NCI-H1417 treated with DMSO at 0.1 percent for 48 hours (cell line): ENCODE measurements at places on chromosomes 7 and 10.

DNA sequence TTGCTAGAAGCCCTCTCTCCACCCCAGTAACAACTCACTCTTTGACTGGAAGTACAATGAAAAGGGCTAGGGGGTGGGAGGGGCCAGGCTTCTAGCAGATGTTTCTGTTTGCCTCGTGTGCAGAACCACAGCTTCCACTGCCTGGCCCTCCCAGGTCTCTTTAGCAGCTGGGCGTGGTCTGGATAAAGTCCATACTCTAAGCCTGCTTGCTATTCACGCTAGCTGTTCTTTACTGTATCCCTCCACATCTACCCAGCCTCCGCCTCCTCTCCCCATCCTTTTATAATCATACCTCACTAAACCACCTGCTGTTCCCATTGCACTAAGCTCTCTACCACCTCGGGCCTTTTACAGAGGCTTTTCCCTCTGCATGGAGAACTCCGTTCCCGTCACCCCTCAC is 288.8 kb downstream of the CAMK1D start:
- DNase-seq, result peak; percentile 12

DNA sequence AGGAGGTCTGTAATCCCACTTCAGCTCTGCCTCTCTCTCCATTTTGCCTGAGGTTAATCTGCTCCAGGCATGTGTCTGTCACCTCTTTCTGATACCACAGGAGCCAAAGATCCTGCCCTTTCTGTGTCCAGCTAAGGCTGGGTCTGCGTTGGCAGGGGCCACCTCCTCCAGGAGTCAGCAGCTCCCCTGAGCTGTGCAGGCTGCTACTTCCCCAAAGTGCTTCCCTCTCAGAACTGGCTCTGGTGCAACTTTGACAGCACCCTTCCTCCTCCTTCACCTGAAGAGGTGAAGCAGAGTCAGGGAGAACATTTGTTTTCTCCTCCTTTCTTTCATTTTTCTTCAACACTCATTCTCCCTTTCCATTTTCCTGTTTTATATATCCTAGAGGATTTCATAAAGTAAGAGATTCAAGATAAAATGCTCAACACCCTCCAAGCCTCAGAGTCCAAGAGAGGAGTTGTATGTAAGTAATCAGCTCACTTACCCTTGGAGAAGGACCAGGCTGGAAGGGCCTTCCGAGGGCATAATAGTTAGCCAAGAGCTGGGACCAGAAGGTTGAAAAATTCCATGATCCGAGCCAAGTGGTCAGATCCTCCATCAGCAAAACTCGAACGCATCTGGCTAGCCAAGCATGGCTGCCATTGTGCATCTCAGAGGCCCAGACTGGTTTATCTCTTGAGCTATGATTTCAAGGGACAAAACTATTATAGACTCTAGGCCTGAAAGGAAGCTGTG is 257.3 kb downstream of the PTEN start:
- no peak for DNase-seq

DNA sequence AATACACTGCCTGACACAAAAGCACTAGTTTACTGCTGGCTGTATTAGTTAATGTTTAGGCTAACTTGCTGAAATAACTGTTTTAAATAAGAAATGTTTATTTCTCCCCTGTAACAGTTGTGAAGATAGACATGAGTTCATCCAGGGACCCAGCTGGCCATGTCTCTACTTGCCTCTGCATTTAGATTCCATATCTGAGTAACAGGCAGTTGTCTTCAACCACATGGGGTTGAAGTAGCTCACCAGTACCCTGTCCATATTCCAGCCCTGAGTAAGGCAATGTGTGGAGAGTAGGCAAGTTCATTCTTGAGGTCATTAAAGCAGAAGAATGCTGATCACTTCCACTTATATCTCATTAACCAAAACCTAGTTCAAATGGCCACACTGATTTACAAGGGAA is 31.1 kb upstream of the RSBN1L start:
- no peak for DNase-seq

DNA sequence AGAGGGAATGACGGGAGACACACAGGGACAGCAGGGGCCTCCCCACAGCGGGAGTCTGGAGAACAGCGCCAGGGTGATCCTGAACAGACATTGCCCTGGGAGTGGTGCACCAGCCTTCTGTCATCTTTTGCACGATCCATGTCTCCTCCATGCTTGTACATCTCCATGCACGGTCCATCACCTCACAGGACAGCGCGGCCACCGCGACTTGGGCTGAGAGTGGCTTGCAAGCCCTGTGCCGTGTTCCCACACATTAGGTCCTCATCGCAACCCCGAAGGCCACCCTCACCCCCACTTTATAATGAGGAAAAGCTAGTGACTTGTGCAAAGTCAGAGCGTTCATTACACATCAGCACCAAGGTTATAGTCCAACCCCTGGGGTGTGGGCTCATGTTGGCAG is 64.7 kb downstream of the CDH23 start:
- DNase-seq, result no peak

DNA sequence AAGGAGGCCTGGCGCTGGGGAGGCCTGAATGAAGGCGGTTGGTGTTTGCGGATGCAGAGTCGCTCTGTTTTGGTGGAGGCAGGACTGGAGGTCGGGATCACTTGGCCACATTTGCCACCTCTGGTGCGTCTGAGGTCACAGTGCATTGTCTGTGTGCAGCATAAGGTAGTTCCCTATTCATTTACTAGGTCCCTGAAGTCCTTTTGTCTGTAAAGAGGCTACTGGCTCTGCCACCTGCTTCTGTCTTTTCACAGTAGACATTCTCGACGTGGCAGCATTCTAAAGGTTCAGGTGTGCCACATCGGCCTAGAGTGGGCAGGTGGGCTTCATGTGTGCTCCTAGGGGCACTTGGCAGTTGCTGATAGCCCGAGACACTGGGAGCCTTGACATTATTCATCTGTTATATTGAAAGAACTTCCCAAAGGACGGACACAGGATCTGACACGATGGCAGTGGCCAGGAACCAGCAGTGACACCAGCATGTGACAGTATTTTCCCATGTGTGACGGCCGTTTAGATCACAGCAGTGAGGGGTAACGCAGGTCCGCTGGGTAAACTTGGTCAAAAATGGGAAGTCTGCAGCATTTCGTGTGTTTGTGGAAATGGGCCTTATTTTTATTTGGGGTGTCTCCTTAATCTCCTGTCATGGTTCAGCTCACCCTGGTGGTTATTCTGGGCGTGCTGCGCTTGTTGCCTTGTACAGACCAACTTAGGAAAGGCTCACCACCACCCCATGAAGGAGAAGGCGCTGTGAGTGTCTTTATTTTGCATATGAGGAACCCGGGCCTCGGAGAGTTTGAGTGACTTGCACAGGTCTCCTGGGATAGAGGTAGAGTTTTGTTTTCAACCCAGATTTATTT is 5.9 kb downstream of the MGMT start:
- no peak for DNase-seq

DNA sequence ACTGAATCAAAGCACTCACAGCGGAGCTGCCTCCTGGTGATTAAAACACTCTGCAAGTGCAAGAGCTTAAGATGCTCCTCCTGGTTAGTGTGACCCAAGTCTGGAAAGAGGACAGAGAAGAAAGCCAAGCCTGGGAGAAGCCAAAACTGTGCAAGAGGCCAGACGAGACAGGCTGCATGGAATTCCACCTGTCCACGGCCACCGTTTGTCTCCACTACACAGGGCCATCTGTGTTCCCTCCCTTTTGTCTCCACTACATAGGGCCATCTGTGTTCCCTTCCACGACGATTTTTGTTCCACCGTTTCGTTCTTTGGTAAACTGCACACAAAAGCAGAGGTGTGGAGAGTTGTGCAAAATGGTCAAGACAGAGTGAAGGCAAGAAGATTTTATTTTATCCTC is 233.0 kb downstream of the DIP2C start:
- no peak for DNase-seq

- no peak for DNase-seq
Observed at GRCh38 chr7:45021604-45022296, 21.7 kb downstream of the CCM2 start.

DNA sequence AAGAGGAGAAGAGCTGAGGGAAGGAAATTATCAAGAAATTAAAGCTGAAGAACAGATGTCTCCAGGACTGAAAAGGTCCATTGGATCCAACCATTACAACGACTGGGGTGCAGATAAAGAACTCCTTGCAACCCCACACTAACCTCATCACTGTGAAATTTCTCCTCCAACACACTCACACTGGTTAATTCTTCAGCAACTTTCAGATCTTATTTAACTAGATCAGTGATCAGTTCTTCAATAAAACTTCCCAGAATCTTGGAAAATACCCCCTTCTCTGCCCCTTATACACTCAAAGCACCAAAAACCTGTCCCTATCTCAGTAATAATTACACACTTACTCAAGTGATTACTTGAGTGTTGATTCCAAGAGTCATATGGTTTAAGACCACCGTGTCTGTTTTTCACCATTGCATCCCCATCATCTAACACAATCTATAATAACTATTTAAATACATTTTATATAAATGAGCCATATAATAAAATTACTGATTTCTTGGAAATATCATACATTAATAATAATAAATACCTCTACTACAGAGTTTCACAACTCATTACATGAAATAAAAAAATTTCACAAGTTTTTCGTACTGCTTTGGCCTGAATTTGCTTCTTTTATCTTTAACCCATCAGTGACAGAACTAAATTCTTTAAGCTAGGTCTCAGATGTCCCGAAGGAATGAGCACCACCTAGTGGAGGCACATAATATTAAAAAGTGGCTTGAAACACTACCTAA is 123.7 kb downstream of the MPP7 start:
- no peak for DNase-seq

- DNase-seq, result no peak
Observed at GRCh38 chr10:87935290-87936141, 72.1 kb downstream of the PTEN start.

- DNase-seq, result no peak
Observed at GRCh38 chr10:92014620-92015019, 91.0 kb downstream of the BTAF1 start.
